ENCODE measurements at places on chromosomes 16 and 17.
A peak's percentile ranks its signal among the peaks of the same experiment; 100 is the strongest.

GRCh38 chr17:43983515-43984411, 20.7 kb upstream of the NAGS start:
- DNase-seq, result no peak

DNA sequence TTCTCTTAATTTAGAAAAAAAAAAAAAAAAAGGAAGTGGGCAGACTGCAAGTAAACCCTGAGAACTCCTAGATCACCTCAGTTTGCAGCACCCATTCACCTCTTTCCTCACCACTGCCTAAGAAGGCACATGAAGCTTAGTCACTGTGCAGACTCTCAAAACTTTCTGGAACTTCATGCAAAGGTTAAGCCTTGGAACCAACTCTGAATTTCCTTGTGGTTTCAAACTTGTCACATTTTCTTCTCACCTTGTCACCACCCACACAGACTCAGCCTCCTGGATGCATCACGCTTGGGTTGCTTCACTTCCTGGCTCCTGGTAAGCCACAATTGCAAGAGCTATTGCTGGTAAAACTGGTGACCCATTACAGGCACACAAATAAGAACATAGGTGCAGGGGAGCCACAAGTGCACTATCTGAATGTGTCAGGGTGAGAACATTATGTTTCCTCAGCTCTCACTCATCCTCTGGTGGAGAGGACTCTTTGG, 15.0 kb upstream of the CPD start:
- DNase-seq, result peak; percentile 70

DNA sequence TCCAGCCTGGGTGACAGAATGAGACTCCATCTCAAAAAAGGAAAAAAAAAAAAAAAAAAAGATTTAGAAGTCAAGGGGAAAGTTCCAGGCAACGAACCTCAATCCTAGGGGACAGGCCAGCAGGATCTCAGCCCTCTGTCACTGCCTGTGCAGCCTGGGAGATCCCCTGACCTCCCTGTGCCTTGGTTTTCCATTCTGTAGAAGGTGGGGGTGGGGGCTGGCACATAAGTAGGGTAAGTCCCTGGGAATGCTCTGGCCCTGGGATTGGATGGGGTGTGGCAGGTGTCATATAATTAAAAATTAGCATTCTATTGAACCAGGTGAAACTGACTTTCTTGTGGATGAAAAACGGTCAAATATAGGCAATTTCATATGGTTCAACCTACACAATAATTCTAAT, 90.5 kb downstream of the C16orf78 start:
- no peak for DNase-seq

- no peak for DNase-seq
These were observed 1468.6 kb downstream of the CDH11 start for GRCh38 chr16:63653044-63653839.

- no peak for DNase-seq
These were observed 131.7 kb upstream of the SOX9 start for GRCh38 chr17:71989117-71989516.

DNA sequence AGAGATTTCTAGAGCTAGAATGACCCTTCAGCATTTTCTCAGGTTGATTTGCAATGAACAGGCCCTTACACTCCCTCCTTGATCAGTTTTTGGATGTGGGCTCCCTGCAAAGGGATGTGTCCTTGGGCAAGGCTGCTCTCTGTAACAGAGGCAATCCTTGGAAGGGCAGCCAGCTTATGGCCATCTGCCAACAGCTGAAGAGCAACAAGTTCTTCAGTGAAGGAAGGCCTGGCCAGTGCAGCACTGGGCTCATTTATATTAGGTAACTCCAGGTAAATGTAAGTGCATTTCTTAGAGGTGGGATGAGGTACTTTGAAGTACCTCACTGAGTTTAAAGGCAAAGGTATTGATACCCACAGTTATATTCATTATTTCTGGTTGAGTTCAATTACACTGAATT, 114.3 kb upstream of the KCNJ16 start:
- DNase-seq, result no peak

GRCh38 chr17:57522042-57523005, 222.8 kb downstream of the CCDC182 start:
- no peak for DNase-seq

DNA sequence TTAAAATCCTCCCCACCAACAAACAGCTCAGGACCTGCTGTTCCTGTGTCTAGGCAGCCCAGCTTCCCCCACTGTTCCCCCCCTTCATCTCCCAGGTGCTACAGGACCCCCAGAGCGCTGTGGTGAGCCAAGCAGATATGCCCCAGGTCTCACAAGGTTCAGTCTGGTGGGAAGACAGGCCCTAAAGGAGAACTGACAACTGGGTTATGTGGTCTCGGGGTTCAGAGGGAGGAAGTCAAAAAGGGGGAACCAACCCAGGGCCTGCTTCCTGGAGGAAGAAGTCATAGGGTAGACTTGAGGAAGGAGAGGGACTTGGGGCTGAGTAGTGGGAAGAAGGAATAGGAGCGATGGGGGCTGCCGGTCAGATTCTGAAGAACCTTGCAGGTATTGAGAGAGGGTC, 2.6 kb downstream of the RIPOR1 start:
- no peak for DNase-seq

DNA sequence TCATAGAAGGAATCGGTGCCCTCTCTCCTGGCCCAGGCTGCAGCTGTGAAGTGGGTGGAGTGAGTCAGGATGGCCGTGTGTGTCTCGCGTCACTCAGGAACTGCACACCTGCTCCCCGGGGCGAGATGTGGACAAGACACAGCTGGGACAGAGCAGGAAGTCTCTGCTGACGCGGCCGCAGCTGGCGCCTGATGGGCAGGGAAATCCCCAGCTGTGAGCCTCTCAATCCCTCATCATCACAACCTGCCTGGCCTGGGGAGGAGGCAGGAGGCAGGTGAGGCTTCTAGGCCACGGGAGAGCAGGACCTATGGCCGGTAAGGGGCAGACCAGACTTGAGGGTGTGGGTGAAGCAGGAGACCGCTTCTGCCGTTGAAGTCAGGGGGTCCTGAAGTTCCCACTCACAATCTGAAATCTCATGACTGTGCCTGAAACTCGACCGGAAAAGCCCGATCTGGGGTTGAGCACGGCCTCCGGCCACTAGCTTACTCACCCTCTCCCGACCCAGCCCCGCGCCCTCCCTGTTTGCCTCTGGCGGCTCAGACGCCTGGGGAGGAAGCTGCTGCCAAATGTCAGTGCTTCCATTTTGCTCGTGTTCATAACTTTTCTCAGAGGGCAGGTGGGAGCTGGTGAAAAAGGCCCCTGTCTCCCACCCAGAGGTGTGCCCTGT, 1.1 kb upstream of the TRPV3 start:
- peak; percentile 24 for DNase-seq

DNA sequence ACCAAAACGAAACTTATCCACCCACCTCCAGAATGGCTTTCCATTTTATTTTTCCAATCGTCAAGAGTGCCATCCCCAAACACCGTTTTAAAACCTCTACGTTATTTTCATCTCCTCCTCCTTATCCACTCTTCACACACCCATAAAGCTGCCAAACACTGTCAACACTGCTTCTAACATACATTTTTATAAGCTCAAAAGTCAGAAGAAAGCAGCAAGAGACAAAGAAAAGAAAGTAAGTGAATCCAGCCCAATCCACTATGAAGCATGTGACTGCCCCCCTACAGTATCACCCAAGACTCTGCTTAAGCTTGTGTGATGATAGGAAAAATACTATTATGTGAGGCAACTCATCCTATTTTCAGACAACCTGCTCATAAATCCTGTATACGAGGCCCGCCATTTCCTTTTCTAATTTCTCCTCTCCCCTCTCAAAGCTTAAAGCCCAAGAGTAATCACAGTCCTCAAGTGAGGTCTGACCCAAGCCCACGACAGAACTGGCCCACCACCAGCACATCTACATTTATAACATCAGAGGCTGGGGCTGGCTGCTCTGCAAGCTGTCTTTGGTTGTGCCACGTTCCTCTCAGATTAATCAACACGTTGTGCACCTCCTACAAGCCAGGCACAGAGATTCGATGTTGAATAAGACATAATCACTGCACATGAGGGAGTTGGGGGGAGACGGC, 16.3 kb downstream of the USP31 start:
- DNase-seq, result no peak

GRCh38 chr17:66807182-66807581, 27.7 kb upstream of the CACNG5 start:
- no peak for DNase-seq

DNA sequence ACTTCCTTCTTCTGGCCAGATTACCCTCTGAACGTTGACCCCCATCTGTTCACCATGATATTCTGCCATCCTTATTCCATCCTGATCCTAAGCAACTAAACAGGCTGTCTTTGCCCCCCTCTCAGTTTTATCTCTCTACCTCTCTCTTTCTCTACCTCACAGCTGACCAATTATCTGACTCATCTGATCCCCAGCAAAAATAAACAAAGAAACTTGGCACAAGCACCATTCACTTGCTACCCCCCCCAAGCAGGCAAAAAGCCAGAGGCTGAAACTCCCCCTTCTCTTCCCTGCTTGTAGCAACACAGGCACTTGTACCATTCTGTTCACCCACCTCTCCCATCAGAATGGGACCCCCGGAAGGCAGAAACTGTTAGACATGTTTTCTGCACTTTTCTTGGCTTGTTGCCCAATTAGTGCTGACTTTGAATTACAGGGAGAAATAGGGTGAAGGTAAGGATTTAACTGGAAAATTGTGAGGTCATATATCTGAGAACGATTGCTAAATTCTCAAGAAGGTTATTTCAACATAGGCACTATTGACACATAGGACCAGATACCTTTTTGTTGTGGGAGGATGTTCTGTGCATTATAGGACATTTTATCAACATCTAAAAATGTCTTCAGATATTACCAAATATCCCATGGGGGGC, 163.2 kb downstream of the TOX3 start:
- no peak for DNase-seq

DNA sequence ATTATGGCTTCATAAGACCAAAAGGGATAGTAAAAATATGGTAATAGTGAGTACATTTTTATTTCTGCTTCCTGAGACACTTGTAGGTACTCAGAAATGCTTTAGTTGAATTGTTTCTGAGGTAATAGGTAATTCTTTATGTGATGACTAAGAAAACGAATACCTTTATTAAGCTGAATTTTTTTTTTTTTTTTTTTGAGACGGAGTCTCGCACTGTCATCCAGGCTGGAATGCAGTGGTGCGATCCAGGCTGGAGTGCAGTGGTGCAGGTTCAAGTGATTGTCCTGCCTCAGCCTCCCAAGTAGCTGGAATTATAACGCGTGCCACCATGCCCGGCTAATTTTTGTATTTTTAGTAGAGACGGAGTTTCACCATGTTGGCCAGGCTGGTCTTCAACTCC, 1.9 kb downstream of the RAD51C start:
- DNase-seq, result no peak

- DNase-seq, result no peak
These were observed 60.7 kb downstream of the IRF8 start for GRCh38 chr16:85959686-85960085.

- DNase-seq, result no peak
These were observed 2.4 kb downstream of the THRA start for GRCh38 chr17:40064971-40065768.

Measured in T-helper 2 cell (primary cell).